Hematopoietic multipotent progenitor cell treated with erythropoietin and hydrocortisone succinate and interleukin-3 and kit ligand, for 8 days (in vitro differentiated cells): ENCODE measurements at places on chromosomes 3 and 15.

- DNase-seq = no peak
Observed at GRCh38 chr3:181487236-181487978, 224.3 kb upstream of the SOX2 start.

- no peak for DNase-seq
Observed at GRCh38 chr3:121604759-121605158, 11.6 kb downstream of the FBXO40 start.

DNA sequence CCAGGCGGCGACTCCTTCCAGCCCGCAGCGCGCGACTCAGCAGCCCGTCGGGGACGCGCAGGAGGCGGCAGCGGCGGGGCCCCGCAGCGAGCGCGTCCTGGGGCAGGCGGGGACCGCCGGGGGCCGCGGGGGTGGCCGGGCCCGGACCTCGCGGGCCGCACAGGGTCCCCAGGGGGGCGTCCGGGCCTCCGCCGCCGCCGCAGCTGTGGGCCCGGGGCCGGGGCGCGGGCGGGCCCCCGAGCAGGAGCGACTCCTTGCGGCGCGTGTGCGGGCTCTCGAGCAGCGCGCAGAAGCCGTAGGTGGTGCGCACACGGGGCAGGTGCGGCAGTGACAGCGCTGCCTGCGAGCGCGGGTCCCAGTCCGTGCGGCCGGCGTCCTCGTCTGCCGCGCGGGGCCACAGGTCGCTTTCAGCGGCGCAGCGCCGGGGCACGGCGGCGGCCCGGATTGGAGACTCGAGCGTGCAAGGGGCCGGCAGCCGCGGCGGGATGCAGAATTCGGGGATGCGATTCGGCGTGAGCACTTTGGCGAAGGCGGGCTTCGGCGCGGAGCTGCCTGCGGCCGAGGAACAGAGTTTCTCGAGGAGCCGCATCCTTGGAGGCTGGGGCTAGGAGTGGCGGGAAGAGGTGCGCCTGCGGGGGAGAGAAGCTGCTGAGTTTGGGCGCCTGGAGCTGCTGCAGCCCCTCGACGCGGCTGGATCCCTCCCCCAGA, 535 bp downstream of the C2CD4B start:
- no peak for DNase-seq

- peak; percentile 52 for DNase-seq
Observed at GRCh38 chr3:167691366-167691765, 37.6 kb upstream of the WDR49 start.

- no peak for DNase-seq
Observed at GRCh38 chr3:63042833-63043232, 167.6 kb upstream of the CADPS start.

- no peak for DNase-seq
Observed at GRCh38 chr15:43977072-43977884, 150.5 kb downstream of the WDR76 start.
